ENCODE measurements at places on chromosomes 3 and 15.

DNA sequence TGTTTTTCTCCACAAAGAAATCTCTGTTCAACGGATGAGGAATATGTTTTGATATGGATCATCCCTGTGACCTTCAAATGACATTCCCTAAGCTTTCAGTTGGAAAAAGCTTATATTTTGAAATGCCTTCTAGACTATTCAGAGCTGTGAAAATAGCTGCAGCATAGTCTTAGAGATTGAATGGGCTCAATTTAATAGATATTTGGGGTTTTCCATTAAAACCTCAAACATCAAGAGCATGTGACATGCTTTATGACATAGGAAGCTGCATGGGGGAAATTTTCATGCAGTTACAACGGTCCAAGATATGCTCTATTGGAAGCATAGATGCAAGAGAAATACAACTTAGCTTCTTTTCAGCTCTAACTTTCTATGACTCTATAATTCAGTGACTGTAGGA lies 102.8 kb downstream of the LSAMP start:
- DNase-seq, result no peak

GRCh38 chr3:17639765-17640164 lies 102.7 kb downstream of the TBC1D5 start:
- no peak for DNase-seq

GRCh38 chr3:40229386-40229785 lies 80.1 kb upstream of the EIF1B start:
- no peak for DNase-seq

DNA sequence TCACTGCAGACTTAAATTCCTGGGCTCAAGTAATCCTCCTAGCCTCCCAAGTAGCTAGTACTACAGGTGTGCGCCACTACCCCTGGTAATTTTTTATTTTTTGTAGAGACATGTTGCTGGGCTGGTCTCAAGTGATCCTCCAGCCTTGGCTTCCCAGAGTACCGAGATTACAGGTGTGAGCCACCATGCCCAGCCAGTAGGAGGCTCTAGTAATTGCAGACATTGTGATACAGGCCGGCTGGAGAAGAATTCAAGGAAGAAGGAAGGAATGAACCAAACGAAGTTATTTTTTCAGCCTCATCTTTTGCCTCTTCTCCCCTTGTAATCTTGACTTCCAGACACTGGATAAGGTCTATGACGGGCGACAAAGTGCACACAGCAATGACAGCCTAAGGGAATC lies 3.2 kb upstream of the PPP4R2 start:
- no peak for DNase-seq

DNA sequence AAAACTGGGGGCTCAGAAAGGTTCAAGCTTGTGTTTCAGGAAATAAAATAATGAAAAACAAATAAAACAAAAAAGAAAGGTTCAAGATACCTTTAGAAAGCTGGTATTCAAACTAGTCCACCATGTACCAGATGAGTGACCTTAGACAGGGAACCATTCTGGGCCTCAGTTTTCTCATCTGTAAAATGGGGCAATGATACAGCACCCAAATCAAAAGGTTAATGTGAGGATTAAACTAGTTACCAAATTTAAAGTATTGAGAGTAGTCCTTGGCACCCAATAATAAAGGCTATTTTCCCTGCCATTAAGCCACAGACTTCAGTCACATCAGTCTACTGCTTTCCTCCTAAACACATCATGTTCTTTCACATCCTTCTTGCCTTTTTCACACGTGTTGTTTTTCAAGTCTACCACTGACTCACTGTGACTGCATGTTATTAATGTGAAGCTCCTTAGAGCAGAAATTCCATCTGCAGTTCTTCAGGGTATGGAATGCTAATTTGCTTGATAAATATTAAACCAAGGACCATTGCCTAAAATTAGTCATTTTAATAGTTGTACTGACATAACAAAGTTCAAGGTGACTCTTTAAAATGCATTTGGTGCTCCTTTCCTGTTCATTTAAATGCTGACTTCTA lies 19.9 kb downstream of the TAMM41 start:
- no peak for DNase-seq

DNA sequence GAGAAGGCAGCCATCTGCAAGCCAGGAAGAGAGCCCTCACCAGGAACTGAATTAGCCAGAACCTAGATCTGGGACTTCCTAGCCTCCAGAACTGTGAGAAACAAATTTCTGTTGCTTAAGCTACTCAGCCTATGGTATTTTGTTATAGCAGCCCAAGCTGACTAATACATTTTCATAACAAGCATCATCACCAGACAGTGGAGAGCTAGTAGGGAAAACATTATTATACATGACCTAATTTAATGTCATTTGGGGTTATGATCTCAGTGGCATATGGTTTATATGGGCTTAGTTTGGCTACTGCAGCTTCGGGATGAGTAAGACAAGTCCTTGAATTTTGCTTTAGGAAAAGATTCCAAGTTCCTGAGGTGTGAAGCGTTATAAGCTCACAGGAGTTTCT lies 35.6 kb downstream of the LNP1 start:
- no peak for DNase-seq

DNA sequence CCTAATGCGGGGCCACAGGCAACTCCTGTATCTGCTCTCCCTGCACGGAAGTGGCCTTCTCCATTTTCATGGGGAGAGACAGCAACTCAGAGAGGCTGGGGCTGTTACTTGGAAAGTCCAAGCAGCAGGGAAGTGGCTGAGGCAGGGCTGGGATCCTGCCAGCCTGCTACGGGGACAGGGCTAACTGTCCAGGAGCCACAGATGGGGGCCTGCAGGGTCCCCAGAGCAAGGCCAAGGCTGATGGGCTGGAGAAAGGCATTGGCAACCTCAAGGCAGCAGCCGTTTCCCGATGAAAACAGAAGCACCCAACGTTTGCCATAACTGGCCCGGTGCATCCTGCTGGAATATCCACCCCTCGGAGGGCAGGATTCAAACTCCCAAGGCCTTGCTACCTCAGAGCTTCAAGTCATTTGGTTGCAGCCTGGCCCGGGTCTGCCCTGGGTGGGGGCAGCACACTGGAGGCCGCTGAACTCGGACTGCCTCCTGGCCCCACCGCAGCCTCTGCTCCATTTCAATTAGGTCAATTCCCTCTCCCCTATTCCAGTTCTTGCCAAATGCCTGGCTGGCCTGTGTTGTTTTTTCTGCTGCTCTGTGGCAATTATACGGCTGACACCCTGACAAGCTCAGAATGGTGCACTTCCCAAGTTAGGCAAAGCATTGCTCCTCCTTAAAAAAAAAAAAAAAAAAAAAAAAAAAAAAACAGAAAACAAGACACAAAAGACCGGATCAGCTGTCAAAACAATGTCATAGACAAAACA lies 143.5 kb downstream of the NUP210 start:
- DNase-seq, result no peak

- no peak for DNase-seq
Measured at GRCh38 chr3:120634539-120634938, 38.4 kb downstream of the NDUFB4 start.

DNA sequence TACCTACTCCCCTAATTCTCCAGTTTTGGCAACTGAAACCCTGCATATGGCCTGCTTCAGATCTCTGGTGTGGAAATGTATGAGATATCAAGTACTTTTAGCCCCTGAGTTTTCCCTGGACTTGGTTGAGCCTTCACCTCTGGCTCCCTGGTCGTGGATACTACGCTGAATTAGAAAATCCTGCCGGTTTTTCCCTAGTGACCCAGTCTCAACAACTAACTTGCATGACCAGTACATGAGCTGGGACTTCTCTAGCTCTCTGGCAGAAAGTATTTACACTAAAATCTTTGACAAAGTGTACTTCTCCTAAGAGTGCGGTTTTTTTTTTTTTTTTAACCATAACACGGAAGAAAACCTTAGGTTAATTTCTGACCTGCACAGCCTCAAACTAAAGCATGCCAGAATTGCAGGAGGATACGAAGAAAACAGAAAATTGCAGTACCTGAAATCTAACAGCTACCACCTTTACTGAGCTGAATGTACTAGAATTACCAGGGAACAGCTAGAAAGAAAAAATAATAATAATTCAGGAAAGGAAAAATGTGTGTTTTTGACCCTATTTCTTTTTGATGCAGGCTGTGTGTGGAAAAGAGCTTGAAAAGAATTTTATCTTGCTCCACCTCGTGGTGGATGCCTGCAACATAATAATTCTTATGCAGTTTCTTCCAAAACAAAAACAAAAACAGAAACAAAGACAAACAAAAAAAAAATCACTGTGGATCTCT lies 165.6 kb downstream of the GMNC start:
- no peak for DNase-seq

DNA sequence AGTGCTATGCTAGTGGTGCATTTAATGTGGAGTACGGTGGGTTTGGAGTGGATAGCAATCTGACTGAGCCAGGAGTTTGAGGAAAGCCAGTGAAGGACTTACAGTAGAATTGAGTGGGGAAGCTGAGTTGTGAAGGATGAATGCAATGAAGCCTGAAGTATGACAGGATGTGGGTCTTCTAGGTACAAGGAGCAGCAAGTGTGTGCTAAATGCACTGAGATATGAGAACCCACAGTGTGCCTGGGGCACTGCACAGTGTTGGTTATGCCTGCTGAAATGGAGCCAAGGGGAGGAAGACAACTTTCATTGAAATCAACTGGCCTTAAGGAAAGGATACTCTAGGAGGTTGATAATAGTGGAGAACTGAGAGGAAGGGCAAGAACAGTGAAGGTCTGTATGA lies 105.5 kb upstream of the MRPL3 start:
- DNase-seq, result no peak

- DNase-seq, result no peak
Measured at GRCh38 chr3:40581166-40581565, 56.4 kb downstream of the ZNF621 start.

- DNase-seq, result no peak
Measured at GRCh38 chr15:75718328-75718727, 5.7 kb upstream of the CSPG4 start.

GRCh38 chr15:55993804-55994560 lies 570 bp upstream of the NEDD4 start:
- no peak for DNase-seq

- no peak for DNase-seq
Measured at GRCh38 chr15:51726302-51727073, 11.0 kb downstream of the LYSMD2 start.

DNA sequence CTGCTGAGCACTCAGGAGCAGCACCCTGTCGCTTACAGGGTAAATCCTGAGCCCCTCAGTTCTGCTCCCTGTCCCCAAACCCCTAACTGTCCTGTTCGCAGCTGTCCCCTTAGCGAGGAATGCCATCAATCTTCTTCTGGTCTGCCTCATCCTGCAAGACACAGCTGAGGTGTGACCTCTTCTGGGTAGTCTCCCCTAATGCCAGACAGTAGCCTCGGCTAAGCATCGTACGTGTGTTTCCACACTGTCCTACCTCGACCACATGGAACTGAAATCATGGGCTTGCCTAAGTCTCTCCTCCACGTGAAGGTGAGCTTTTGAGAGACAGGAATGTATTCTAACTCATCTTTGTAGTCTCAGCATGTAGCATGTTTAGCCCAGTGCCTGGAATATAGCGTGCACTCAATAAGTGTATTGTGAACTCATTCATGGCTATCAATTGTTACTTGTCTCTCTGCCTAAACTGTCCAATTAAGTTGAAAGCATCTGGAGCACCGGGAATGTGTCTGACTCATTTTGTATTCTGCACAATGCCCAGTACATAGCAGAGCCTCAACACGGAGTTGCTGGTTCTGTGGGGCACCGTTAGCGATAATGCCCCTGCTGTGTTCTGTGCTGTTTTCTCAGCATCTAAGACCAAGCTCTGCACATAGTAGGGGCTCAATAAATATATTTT lies 90.2 kb downstream of the HES1 start:
- DNase-seq, result no peak

- DNase-seq, result no peak
Measured at GRCh38 chr15:82805994-82806406, at the start of gene FSD2. TSS of gene FSD2 (minus strand) at chr15:82806069. CDS start at chr15:82787390, 18,679 bp downstream.

- no peak for DNase-seq
Measured at GRCh38 chr3:97009427-97010019, 195.1 kb downstream of the EPHA6 start.

DNA sequence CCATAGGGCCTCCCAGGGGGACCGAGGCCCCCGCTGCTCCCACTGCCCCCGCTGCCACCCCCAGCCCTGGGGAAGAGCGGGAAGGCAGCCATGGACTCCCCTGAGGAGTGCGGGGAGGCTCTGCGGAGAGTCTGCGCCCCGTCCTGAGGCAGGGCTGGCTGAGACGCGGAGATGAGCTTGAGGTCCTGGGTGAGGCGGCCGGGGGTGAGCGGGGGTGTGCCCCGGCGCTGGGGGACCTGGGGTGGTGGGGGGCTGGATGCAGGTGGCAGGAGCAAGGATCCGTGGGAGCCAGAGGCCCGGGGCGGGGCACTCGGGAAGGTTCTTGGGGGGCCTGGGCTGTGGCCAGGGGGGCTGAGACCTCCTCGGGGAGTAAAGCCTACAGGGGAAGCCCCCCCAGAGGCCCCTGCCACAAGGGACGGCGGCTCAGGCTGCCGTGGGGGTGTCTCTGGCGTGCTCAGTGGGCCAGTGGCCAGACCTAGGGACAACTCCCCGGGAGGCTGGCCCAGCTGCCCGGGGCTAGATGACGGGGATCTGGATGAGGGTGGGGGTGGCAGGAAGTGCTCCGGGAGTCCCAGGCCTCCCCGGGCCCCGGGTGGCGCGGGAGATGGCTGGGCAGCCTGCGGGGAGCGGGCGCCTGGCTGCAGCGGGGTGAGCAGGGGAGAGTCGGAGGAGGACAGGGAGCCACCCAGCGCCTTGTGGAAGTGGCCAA lies 45.9 kb downstream of the HCN4 start:
- no peak for DNase-seq

GRCh38 chr3:89165636-89166263 lies 58.3 kb downstream of the EPHA3 start:
- no peak for DNase-seq

- DNase-seq, result no peak
Measured at GRCh38 chr3:131485119-131485518, 17.7 kb downstream of the MRPL3 start.

DNA sequence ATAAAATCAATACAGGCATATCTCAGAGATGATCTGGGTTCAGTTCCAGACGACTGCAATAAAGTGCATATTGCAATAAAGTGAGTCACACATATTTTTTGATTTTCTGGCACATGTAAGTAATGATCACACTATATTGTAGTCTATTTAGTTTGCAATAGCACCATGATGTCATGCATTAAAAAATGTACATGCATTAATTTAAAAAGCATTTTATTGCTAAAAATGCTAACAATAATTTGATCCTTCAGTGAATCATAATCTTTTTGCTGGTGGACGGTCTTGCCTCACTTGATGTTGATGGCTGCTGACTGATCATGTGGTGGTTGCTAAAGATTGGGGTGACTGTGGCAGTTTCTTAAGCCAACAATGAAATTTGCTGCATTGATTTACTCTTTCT lies 511.1 kb downstream of the OTOL1 start:
- DNase-seq, result no peak

DNA sequence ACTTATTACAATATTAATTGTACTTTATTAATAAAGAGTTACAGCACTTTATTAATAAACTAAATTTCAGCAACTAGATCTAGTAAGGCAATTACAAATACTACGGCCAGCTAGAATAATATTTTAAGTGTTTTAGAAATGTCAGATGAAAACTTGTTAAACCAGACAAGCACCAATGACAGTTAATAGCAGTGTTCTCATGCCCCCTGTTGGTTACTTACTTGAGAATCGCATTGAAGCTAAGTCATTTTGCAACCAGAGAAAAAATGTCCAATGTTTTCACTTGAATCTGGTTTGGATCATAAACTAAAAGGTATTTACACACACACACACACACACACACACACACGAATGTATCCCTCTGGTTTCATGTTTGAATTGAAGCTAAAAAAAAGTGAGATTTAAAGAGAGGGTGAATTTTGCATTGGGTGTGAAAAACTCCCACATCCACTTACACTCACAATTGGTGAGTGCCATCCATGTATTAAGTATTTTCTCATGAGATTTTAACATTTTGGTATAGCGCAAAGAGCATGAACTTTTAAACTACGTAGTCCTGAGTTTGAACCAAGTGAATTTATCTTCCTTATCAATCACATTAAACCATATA lies 347.7 kb downstream of the ZBBX start:
- no peak for DNase-seq
